Iris pigment epithelial cell (primary cell): ENCODE measurements at places on chromosomes 3 and 15.

GRCh38 chr3:107633327-107634098 lies 110.8 kb downstream of the BBX start:
- no peak for DNase-seq

- DNase-seq = no peak
Observed at GRCh38 chr3:123656691-123657090, 71.8 kb upstream of the HACD2 start.

DNA sequence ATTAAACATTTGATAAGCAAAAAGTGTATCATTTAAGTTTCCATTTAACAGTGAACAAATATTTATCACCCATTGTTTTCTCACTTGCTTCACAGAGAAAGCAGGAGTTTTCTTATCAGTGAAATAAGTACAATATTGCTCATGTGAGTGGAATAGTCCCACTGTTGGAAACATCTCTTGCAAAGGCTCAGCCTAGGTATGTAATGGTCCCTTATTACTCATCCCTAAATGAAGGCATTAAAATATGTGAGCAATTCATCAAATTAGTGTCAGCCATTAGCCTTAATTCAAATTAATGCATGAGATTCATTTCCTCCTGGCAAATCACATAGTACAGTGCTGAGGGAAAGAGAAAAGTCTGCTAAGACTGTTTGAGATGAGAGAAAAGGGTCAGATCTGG lies 9.6 kb upstream of the FMN1 start:
- no peak for DNase-seq

GRCh38 chr3:196288141-196288460 lies 575 bp upstream of the PCYT1A start:
- DNase-seq = no peak

GRCh38 chr15:51016615-51017014 lies 78.1 kb downstream of the TNFAIP8L3 start:
- no peak for DNase-seq

- DNase-seq = no peak
Observed at GRCh38 chr3:59708202-59708601, 658.4 kb upstream of the CFAP20DC start.

- DNase-seq = peak; percentile 65
Observed at GRCh38 chr3:40043444-40043755, 234.0 kb downstream of the MYRIP start.

GRCh38 chr3:152307829-152308474 lies 39.2 kb downstream of the MBNL1 start:
- no peak for DNase-seq

- no peak for DNase-seq
Observed at GRCh38 chr3:163572856-163573255, 1505.4 kb downstream of the SI start.

DNA sequence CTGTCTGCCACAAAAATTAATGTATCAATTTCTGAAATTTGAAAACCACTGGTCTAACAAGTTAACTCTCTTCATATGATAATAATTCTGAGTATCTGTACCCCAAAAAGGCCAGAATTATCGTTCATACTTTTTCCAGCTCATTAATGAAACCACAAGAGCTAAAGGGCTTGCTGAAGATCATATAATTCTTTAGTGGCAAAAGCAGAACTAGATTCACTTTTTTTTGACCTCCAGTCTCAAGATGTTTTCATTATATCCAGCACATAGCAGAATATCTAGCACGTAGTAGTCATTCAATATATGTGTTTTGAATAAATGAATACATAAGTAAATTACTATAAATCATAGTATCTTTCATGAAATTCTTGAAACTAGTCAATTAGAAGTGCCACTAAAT lies 246.7 kb upstream of the KCNH8 start:
- DNase-seq = no peak

DNA sequence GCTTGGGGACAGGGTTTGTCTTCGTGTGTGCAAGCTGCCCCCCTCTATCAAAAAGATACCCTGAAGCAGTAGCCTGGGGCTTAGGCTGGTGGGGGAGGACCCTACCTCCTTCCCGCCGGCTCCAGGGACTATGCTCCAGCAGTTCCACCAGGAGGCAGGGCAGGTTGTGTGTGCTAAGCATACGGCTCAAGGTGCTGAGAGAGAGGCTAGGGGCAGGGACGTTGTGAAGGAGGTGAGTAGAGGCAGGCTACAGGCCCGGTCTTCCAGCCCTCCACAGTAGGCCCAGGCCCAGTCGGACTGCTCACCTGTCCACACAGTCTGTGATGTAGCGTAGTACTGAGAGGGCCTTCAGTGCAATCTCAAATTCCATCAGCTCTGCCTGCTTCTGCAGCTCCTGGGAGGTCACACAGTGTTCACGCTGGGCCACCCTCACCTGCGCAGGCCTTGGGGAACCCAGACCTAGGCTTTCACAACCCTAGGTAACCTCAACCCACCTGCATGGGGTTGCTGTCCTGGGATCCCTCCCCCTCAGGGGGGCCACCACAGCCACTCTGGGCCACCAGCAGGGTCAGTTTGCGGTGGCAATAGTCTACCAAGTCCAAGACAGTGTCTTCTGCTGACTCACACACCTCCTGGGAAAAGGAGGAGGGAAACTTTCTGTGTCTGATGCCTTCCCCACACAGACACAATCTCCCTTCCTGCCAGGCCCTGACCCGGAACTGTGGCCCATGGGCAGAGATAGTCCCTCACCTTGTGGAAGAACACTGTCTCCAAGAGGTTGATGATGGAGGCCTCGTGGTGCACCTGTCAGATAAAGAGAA lies 2.4 kb upstream of the RASSF1 start:
- DNase-seq = no peak

DNA sequence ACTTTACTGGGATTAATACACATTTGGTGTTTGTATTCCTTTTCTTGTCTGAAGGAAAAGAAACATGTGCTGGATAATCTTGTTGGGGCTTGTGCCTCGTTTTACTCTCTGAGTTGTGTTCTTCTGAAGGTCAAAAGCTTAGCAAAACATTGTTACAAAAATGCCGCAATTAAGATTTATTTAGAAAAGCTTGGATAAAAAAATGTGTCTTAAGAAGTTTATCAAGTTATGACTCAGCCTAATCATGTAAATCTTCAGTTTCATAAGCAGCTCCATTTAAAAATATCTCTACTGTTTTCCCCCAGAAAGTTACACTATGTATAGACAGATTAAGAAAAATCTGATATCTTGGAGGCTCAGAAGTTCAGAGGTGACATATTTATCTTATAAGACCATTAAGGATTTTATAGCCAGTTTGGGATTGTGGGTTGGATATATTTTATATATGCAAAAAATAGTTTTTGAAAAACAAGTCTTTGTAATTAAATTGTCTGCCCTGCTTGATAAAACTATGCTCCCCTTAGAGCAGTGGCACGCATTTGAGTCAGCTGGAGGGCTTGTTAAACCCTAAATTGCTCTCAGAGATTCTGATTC lies 56.5 kb downstream of the CLDN11 start:
- DNase-seq = no peak

- peak; percentile 71 for DNase-seq
Observed at GRCh38 chr15:90413411-90414379, 25.7 kb downstream of the IQGAP1 start.

DNA sequence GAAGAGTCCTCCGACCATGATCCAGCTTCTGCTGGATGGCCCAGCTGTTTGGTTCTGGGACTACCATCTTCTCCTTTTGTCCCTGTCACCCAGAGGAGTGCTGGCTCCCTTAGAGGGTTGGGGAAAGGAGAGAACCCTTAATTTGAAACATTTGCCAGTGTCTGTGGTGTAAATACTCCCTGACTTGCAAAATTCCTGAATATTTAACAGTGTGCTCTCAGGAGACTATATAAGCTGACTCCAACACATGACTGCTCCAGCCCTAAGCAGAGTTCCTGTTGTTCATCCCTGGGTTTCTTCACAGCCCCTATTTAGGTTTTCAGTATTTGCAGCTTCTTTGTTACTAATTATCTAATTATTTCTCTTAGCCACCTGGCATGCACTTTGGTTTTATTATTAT lies 133.1 kb downstream of the CPNE4 start:
- DNase-seq = no peak

- DNase-seq = peak; percentile 84
Observed at GRCh38 chr15:41661518-41662225, 1.5 kb downstream of the MGA start.

DNA sequence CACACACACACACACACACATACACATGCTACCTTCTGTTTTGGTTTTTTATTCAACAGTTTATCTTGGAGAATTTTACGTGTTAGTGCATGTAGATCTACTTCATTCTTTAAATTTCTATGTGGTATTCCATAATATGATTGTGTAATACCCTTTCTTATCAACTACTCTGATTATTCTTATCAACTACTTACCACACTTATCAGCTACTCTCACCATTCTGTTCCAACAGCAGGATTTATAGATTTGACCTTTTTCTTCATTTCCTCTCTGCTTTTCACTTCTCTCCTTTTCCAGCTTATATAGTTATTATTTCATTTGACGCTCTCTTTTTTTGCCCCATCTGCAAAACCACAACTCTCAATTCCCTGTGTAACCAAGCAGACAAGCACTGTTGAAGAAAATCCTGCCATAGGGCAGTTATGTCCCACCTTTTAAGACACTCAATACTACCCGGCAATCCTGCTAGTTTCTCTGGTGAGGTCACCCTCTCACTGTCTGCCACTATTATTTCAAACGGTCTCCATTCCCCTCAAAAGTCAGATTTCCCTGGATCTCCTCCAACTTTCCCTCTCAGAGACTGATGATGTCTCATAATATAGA lies 56.9 kb upstream of the SATB1 start:
- no peak for DNase-seq

GRCh38 chr3:181718987-181719911 lies 7.5 kb downstream of the SOX2 start:
- no peak for DNase-seq

- DNase-seq = no peak
Observed at GRCh38 chr15:63605816-63606215, 8.6 kb downstream of the FBXL22 start.

DNA sequence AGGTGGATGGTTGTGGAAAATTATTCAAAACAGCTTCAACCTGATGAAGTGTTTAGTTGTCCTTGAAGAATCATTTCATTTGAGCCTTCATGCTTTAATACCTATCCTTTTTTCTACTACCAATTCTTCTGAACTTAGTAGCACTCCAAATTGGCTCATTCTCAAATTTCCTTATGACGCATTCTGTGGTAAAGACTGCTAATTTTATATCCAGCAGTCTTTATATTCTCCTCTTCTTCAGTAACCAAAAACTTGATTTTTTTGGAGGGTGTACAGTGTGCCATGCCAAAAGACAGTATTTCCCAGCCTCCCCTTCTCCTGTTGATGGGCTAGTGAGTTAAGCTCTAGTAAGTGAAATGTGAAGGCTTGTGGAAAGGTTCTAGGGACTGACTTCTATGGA lies 25.2 kb downstream of the CGNL1 start:
- DNase-seq = no peak

GRCh38 chr15:39959411-39959810 lies 25.5 kb downstream of the EIF2AK4 start:
- peak; percentile 27 for DNase-seq

GRCh38 chr3:193016437-193016901 lies 98.8 kb upstream of the MB21D2 start:
- peak; percentile 14 for DNase-seq

- no peak for DNase-seq
Observed at GRCh38 chr3:180278583-180279188, 241.9 kb upstream of the PEX5L start.

GRCh38 chr3:186571644-186572013 lies 1.1 kb downstream of the DNAJB11 start:
- DNase-seq = no peak

DNA sequence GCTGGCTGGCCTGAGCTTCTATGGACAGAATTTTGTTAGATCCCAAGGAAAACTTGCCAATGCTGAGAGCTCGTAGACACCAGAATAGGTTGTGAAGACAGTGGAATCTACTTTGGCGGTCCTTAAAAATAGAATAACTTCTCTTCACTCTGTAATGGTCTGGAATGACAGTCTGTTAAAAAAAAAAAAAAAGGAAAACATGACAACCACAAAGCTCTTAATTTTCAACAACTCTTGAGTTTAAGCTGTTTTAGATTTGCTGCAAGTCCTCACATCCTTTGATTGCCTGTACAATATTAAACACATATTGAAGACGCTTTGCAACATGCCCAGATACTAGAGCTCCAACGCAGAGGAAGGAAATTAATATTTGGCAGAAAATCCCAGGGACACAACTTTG lies 122.8 kb upstream of the GALNT15 start:
- no peak for DNase-seq

- peak; percentile 63 for DNase-seq
Observed at GRCh38 chr3:66397745-66398144, 103.1 kb downstream of the LRIG1 start.

DNA sequence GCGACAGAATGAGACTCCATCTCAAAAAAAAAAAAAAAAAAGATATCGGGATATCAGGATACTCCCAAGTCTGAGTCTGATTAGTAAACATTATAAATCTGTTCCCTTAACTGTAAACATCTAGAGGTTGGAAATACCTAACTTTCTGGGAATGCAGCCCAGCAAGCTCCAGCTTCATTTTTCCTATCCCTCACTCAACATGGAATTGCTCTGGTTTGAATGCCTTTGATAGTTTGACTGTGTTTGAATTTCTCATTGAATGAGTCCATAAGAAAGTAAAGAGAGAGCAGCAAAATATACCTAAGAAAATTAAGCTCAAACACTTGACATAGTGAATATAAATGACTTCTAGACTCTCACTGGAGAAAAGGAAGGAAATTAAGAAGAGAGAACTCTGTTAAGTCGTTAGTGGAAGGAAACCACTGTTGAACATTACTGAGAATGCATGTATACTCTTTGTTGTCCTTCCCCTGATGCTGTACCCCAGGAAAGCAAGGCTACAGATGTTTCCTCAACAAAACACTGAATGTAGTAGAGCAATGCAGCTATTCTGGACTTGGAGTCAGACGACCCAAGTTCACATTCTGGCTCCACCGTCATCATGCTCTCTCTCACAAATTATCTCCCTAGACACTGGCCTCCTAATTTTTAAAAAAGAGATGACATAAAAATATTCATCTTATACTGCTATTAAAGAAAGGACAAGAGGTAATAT lies 62.4 kb downstream of the CD200 start:
- no peak for DNase-seq

DNA sequence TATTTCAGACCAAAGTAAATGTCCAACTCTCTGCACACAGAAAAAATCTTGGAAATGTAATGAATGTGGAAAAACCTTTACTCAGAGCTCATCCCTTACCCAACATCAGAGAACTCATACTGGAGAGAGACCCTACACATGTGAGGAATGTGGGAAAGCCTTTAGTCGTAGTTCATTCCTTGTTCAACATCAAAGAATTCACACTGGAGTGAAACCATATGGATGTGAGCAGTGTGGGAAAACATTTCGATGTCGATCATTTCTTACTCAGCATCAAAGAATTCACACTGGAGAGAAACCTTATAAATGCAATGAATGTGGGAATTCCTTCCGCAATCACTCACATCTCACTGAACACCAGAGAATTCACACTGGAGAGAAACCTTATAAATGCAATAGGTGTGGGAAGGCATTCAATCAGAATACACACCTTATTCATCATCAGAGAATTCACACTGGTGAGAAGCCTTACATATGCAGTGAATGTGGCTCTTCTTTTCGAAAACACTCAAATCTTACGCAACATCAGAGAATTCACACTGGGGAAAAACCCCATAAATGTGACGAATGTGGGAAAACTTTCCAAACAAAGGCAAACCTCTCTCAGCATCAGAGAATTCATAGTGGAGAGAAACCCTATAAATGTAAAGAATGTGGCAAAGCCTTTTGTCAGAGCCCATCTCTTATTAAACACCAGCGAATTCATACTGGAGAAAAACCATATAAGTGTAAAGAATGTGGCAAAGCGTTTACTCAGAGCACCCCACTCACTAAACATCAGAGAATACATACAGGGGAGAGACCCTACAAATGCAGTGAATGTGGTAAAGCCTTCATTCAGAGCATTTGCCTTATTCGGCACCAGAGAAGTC lies 8.0 kb upstream of the ZNF501 start:
- DNase-seq = peak; percentile 17
